ENCODE measurements at places on chromosomes 4 and X.

DNA sequence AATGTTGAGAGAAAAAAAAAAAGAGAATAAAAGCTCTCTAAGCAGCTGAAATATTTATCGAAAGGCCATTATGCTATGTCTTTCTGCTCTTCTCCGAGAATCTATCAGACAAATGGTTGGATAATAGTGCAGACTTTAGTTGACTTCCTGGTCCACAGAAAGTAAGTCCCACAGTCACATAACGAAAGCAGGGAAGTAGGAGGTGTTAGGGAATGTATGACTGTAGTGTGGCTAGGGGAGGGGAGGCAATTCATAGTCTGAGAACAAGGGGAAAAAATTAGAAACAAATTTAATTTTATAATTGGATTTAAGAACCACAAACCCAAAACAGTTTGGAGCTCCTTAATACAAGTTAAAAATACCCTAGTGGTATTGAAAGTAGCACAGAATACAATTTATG lies 79.7 kb upstream of the VEGFC start:
- no peak for DNase-seq

- no peak for DNase-seq
These were observed 95.8 kb upstream of the TENM3 start for GRCh38 chr4:182147391-182147790.

- no peak for DNase-seq
These were observed 46.6 kb downstream of the RASGEF1B start for GRCh38 chr4:81424816-81425755.

GRCh38 chrX:78109458-78109857 lies 5.4 kb downstream of the PGK1 start:
- DNase-seq: no peak

DNA sequence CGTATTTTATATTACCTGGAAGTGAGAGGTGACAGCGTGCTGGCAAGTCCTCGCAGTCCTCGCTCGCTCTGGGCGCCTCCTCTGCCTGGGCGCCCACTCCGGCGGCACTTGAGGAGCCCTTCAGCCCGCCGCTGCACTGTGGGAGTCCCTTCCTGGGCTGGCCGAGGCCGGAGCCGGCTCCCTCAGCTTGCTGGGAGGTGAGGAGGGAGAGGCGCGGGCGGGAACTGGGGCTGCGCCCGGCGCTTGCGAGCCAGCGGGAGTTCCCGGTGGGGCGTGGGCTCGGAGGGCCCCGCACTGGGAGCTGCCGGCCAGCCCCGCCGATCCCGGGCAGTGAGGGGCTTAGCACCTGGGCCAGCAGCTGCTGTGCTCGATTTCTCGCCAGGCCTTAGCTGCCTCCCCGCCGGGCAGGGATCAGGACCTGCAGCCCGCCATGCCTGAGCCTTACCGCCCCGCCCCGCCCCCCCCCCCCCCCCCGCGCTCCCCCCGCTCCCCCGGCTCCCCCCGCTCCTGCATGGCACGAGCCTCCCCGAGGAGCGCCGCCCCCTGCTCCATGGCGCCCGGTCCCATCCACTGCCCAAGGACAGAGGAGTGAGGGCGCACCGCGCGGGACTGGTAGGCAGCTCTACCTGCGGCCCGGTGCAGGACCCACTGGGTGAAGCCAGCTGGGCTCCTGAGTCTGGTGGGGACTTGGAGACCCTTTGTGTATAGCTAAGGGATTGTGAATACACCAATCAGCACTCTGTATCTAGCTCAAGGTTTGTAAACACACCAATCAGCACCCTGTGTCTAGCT lies 298.9 kb upstream of the MAGEB16 start:
- DNase-seq: no peak

- no peak for DNase-seq
These were observed 61.2 kb downstream of the CPE start for GRCh38 chr4:165439981-165440380.

DNA sequence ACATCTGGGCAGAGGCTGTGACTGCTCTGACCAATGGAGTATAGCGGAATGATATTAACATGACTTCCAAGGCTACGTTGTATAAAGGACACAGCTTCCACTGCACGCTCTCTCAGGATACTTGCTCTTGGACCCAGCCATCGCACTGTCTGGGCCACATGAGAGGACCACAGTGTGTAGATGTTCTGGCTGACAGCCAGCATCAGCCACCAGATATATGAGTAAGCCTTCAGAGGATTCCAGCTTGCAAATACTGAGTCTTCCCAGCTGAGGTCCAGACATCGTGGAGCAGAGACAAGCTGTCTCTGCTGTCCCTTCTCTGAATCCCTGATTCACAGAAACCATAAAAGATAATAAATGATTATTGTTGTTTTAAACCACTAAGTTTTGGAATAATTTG lies 146.8 kb upstream of the USP9X start:
- DNase-seq: no peak

DNA sequence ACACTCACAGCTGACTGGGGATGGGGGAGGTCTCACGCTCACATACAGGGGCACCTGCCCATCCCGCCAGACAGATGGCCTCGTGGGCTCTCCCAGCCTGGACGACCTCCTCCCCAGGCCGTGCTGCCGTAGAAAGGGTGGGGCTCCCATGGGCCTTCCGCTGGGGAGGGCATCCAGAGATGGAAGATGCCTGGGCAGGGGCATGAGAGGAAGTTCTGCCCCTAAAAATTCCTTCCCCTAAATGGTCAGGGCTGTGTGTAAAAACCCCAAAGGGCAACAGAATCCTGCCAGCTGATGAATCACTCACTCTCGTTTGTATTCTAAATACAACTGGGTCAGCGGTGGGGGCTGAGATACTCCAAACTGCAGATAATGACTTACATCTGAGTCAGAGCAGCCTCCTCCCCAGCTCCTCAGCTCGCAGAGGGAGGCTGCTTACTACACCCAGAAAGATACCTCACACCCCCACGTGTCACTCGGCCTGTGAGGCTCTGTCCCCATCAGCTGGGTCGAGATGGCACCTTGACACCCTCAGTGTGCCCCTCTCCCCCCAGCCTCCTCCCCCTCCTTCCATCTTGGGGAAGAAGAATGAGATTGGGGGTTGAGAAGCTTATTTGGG lies 10.1 kb downstream of the WDR1 start:
- DNase-seq: peak; percentile 37

DNA sequence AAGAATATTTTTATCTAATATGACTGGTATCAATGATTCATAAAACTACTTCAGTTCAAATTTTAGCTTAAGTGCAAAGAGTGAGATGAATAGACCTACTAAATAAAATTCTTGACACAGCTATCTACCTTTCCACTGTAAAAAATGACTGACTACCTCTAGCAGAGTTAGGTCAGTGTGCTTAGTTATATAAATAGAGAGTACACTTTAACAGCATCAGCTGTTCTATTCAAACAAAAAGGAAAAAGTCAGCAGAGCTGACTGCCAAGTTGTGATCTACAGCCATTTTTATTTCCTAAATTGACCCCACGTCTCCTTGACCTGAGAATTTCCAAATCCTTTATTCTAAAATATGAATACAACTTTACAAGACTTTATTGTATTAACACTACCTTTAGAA lies 262.4 kb downstream of the CAMK2D start:
- no peak for DNase-seq

GRCh38 chr4:21113496-21114223 lies 413.4 kb downstream of the PACRGL start:
- no peak for DNase-seq

DNA sequence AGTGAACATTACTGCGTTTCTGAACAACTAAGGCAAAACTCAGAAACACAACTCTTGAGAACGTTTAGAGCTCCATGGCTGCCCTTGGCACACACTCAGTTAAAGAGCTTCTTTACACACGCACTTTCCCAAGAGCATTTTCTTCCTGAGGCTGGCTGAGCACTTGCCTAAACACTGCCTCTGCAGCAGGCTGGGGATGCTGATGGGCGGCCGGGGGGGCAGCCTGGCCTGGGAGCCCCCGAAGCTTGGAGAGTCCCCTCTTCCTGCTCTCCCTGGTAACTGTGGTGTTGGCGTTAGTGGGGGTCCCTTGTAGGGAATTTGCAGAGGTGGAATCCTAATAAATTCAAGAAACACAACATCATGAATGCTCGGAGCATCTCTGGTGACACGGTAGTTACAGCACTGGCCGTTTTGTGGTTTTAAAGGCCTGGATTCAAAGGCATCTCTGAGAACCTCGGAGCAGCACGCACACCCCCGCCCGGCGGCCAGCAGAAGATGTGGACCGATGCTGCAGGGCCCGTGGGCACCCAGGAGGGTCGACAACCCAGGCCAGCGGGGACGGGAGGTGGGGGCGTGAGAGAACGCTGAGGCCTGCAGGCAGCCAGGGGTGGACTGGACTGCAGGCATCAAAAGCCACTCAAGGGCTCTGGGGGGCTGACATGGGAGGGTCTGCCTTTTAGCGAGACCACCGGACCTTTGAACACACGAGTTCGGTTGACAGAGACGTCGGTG lies 45.4 kb downstream of the FGFRL1 start:
- no peak for DNase-seq

- no peak for DNase-seq
These were observed 90.8 kb downstream of the DCTD start for GRCh38 chr4:182826391-182826790.

GRCh38 chr4:120611092-120611491 lies 311.4 kb downstream of the PRDM5 start:
- DNase-seq: no peak

DNA sequence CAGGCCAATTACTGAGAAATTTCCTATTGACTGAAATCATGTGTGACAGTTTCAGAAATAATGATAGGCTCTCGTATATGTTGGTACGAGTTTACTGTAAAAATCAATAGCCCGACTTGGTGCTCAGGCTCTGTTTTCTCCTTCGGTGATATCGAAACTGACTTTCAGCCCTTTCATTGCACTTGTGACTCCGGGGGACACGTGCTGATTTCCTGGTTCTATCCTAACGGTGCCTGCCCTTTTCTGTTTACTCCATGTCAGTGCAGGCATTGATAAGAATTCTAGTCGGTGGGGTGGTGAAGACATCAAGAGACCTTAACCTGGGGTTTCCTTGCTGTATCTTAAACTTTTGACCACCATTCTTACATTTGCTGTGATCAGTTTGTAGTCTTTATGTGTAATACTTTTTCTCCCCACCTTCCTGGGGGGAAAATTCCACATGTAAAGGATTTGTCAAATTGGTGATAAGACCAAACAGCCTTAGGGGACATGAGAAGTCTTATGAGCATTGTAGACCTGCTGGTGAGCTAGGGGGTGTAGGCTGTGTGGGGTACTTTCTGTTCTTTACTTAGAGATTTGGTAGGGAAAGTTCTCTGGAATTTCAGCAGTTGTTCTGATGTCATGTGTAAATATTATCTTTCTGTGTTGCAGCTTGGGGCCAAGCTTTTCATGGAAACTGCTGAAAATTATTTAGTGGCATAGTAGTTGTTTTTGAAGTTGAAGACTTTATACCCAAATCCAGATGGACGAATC lies 52.7 kb downstream of the TMEM131L start:
- DNase-seq: no peak

DNA sequence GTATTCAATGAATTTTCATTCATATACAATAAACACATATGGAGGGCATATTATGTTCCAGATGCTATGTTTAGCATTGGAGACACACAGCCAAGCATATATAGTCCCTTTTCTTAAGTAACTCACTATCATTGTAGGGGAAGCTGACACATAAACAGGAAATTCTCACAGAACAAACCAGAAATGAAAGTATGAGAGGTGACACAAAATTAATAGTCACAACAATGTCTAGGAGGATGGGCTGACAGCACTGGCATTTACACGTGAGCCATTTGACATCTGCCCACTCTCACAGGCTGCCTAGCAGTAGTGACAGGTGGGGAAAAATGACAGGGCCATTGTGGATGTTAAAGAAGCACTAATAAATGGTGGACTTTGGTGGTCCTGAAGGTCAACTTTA lies 2.6 kb upstream of the CNOT6L start:
- DNase-seq: no peak

GRCh38 chr4:25722964-25723363 lies 67.3 kb downstream of the SLC34A2 start:
- DNase-seq: no peak

DNA sequence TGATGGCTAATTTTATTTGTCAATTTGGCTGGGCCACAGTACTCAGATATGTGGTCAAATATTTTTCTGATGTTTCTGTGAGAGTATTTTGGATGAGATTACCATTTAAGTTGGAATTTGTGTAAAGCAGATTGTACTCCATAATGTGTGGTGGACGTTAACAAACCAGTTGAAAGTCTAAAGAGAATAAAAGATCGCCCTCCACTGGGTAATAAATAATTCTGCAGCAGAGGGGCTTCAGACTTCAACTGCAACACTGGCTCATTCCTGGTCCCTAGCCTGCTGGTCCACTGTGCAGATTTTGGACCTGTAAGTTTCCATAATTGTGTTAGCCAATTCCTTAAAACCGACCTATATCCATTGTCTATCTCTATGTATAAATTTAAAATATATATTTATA lies 540.3 kb downstream of the PCDH18 start:
- DNase-seq: no peak

- DNase-seq: no peak
These were observed 18.2 kb downstream of the MAGEA9 start for GRCh38 chrX:149799938-149800337.

DNA sequence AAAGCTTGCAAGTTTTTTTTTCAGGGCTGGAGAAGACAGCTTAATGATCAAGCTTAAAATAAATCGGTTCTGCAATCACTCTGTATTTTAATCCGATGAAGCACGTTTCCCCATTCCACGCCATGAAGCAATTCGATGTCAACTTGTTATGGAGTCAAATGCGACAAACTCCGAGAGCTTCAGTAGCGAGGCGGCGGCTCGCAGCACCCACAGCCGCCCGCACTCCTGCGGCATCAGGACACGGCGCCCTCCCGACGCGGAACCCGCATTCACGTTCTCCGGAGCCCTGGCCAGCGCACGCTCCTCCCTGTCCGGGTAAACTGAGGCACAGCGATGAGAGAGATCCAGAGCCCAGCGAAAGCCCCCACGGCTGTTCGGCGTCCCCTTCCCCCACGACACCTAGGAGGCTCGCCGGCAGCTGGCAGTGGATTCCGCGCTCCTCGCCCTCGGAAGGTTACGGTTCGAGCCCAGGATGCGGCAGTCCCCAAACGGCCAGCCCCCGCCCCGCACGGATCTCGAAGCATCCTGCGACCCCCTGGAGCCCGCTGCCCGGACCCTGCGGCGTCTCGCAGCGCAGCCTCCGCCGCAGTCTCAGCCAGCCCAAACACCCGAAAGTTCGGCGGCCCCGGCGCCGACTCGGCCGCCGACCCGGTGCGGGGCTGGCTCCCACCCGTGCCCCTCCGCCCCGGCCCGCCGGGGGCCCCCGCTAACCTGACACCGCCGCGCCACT lies 507 bp downstream of the MFAP3L start:
- no peak for DNase-seq

DNA sequence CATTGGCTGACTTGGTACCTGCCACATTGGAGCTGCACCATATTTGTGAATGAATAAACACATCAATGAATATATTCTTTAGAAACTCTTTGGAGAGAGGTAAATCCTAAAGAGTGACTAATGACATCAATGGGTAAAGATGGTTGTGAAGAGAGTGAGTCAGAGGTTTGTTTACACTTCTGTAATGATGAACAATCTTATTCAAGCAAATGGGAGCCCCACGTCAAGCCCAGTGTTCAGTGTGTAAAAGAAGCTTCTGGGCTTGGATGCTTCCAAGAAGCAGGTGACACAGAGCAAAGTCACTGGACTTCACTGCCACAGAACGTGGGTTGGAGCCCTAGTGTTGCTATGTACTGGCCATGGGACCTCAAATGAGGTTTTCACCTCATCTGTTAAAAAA lies 319.0 kb downstream of the STK32B start:
- DNase-seq: no peak

Measured in nucleus accumbens (tissue), 56 donors.